ENCODE measurements at places on chromosomes 12 and 14. TPM values are rescaled to one million over a fixed set of nuclear protein-coding genes. Genes with fewer than 3 reads are reported as not detected.

DNA sequence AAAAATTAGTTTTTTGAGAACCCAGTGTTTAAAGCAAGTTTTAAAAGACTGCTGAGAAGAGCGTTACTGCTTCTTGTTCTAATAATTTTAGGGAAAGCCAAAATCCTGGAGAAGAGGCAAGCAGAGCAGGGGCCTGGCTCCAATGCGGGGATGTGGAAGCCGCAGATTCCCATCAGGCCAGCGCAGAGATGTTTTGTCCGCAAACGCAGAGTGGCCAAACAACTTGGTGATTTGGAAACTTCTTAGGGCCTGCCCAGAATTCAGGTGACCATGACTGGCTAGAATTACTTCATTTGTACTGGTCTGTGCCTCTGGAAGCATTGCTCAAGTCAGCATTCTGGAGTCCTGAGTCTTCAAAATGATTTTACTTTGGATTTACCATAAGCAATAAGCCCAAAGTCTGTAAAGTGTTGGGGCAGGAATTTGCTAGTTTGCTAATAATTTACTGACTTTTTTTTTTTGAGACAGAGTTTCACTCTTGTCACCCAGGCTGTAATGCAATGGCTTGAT, 208.4 kb downstream of the PPM1H start:
- no peak overlapping the region for H3K4me3 ChIP-seq
- peak; percentile 43 for DNase-seq
- peaks cover 73% of the 10 kb centered on the region for H3K4me1 ChIP-seq
- no peaks in the 10 kb centered on the region for H3K27me3 ChIP-seq

DNA sequence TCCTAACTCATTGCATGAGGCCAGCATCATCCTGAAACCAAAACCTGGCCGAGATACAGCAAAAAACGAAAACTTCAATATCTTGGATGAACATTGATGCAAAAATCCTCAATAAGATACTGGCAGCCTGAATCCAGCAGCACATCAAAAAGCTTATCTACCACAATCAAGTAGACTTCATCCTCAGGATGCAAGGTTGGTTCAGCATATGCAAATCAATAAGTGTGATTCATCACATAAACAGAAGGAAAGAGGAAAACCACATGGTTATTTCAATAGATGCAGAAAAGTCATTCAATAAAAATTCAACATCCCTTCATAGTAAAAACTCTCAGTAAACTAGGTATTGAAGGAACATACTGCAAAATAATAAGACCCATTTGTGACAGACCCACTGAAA, 56.5 kb upstream of the PPFIA2 start:
- no peak overlapping the region for H3K4me3 ChIP-seq
- no peak overlapping the region for H3K27ac ChIP-seq
- no peaks in the 10 kb centered on the region for H3K27me3 ChIP-seq
- no peaks in the 10 kb centered on the region for H3K36me3 ChIP-seq

DNA sequence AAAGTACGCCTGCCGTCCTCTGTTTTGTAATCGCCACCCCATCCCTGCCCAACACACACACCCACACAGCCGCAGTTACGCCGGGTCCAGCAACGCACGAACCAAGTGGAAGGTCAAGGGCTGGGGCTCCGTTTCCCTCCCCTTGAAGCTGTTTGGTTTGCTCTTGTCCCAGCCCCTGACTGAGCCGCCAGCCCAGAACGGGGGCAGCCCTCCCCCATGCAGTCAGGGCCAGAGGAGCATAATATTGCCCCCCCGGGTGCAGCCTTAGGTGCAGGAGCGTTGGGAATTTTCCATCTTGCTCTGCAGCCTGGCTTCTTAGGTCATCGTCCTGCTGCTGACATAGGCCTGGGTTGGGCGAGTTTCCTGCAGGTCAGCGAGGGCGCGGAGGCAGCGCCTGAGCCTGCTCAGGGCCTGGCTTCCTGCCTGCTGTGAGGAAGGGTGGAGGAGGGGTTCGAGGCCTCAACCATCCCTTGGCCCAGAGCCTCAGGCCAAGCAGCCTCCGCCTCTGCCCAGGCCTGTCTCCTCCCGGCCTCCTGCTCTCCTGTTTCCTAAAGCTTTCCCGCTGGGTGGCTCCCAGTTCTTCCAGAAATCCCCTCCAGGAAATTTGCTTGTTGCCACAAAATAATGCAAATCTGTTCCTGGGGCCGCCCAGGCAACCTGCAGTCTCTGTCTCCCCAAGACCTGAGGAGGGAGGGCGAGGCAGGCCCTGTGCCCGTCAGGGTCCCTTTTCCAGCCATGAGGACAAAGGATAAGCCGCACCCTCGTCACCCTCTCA, 44.5 kb downstream of the PSMA6 start:
- H3K4me3 ChIP-seq = no peak overlapping the region
- H3K4me1 ChIP-seq = peaks cover 48% of the 10 kb centered on the region
- no peaks in the 10 kb centered on the region for H3K36me3 ChIP-seq

GRCh38 chr12:45232146-45232755, 16.4 kb downstream of the ANO6 start:
- no peaks in the 10 kb centered on the region for H3K27me3 ChIP-seq
- no peak for DNase-seq
- H3K36me3 ChIP-seq = no peaks in the 10 kb centered on the region
- no peak overlapping the region for H3K4me3 ChIP-seq
- H3K4me1 ChIP-seq = peaks cover 59% of the 10 kb centered on the region

GRCh38 chr14:100767003-100767787, 40.5 kb downstream of the DLK1 start:
- no peak overlapping the region for H3K4me3 ChIP-seq
- no peaks in the 10 kb centered on the region for H3K27me3 ChIP-seq
- H3K27ac ChIP-seq = no peak overlapping the region
- no peaks in the 10 kb centered on the region for H3K36me3 ChIP-seq
- no peaks in the 10 kb centered on the region for H3K4me1 ChIP-seq

DNA sequence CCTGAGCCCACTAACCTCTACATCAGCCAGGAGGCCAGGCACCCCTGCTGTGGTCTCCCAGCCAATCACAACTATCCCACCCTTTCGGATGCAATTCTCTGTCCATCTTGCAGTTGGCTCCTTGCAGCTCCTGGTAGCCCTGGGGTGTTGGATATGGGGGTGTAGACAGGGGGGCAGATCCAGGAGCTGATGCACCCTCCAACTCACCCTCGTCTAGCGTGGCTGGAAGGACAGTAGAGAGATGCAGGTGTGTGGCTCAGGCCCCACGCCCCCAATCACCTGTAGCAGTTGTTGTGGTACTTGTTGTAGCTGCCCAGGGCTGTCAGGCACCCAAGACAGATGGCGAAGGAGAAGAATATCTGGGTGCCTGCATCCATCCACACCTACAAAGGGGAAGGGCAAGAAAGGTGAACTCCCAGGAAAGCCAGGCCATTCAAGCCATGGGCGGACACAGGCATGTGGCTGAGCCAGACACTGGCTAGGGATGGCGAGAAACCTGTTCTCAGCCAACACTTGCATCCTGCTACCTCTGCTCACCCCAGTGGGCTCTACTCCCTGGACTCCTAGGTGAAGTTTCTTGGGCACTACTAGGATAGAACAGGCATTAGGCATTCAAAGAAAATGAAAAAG, 13.4 kb upstream of the SLC6A12 start:
- no peak overlapping the region for H3K27ac ChIP-seq
- DNase-seq = no peak
- H3K4me1 ChIP-seq = no peaks in the 10 kb centered on the region
- H3K4me3 ChIP-seq = no peak overlapping the region
- no peaks in the 10 kb centered on the region for H3K36me3 ChIP-seq

DNA sequence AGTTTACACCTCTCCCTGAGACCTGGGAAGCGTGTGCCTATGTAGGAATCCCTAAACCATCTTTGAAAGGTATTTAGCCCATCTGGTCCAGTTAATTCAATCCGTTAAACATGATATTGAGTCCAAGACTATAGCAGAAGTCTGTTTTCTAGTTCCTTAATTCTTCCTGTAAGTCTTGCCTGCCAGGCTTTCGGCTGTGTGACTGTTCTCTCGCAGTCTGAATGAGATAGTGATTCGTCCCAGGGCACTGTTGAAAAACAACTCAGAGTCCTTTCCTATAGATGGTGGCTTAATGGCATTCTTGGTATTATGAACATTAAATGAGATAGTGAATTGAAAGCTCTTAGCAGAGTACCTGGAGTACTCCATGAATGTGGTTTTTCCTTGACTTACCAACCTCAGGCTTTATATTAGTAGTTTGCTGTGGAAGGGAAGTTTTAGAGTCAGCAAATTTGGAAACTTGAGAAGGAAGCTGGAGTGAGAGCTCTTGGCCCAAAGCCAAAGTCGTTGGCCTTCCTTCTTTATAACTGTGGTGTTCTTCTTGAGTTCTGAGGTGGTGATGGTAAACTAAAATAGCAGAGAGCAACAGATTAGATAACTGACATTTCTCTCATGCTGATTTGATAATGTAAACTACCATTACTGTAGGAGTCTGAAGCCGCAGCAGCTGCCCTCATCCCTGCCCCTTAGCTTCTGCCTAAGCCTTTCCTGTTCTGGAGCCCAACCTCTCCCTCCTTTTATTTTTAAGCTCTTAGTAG, 76.5 kb downstream of the TGFB3 start:
- DNase-seq = no peak
- H3K36me3 ChIP-seq = no peaks in the 10 kb centered on the region
- no peaks in the 10 kb centered on the region for H3K27me3 ChIP-seq
- no peak overlapping the region for H3K4me3 ChIP-seq

DNA sequence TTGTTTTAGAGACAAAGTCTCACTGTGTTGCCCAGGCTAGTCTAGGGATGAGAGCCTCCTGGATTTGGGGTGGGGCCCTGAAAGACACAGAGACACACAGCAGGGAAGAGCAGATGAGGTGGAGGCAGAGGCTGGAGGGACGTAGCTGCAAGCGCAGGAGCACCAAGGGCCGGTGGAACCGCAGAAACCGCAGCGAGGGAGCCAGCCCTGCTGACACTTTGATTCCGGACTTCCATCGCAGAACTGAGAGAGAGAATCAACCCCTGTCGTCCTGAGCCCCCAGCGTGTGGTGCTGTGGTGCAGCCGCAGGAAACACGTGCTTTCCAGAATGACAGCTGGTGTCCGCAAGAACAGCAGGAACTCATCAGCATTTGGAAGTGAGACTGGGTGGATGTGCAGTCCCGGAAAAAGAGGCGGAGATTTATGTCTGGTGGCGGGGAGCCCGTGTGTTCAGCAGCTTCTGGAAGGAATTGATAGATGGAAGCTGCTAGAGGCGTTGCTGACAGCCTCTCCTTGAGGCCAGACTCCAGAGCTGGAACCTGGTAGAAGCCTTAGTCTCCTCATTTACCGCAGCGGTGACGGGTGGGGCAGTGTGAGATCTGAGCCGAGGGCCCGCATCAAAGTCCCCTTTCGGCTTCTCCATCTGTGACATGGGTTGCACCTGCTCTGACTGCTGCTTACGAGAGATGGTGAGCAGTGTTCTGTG, 21.9 kb upstream of the KLC1 start:
- peak; percentile 50 for DNase-seq
- no peaks in the 10 kb centered on the region for H3K4me1 ChIP-seq
- no peak overlapping the region for H3K27ac ChIP-seq
- H3K36me3 ChIP-seq = no peaks in the 10 kb centered on the region
- no peak overlapping the region for H3K4me3 ChIP-seq

- DNase-seq = no peak
- H3K27ac ChIP-seq = no peak overlapping the region
- no peaks in the 10 kb centered on the region for H3K36me3 ChIP-seq
- no peak overlapping the region for H3K4me3 ChIP-seq
- H3K4me1 ChIP-seq = no peaks in the 10 kb centered on the region
Measured at GRCh38 chr14:104278214-104278534, 139.8 kb downstream of the KIF26A start.

GRCh38 chr12:25692115-25693035, 139.3 kb upstream of the LMNTD1 start:
- H3K4me1 ChIP-seq = peaks cover 15% of the 10 kb centered on the region
- H3K4me3 ChIP-seq = no peak overlapping the region
- no peak for DNase-seq
- no peaks in the 10 kb centered on the region for H3K36me3 ChIP-seq
- no peaks in the 10 kb centered on the region for H3K27me3 ChIP-seq
- peak overlapping the region; percentile 32 for H3K27ac ChIP-seq

- no peak overlapping the region for H3K27ac ChIP-seq
- H3K36me3 ChIP-seq = peaks cover 1% of the 10 kb centered on the region
- no peaks in the 10 kb centered on the region for H3K4me1 ChIP-seq
- H3K27me3 ChIP-seq = no peaks in the 10 kb centered on the region
Measured at GRCh38 chr12:108646600-108647579, 13.2 kb upstream of the SELPLG start.

GRCh38 chr12:121719926-121720414, 7.4 kb downstream of the TMEM120B start:
- no peaks in the 10 kb centered on the region for H3K4me1 ChIP-seq
- no peak overlapping the region for H3K4me3 ChIP-seq
- DNase-seq = no peak

DNA sequence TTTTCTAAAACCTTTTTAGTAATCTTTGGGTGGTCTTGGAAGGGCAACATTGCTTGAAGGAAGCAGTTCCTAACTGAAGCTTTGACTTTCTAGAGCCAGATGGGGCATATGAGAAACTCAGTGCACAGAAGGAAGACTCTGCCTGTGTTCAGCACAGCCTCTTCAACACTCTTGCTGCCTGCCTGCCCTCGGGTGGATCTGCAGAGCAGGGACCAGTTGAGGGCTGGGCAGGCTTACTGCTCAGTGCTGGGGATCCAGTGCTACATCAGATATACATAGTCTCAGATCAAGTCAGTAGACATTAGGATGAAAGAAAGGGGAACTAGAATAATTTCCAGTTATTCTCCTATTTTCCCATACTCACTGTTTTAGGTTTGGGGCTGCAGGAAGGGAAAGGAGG, 29.5 kb upstream of the TMX1 start:
- H3K4me3 ChIP-seq = no peak overlapping the region

DNA sequence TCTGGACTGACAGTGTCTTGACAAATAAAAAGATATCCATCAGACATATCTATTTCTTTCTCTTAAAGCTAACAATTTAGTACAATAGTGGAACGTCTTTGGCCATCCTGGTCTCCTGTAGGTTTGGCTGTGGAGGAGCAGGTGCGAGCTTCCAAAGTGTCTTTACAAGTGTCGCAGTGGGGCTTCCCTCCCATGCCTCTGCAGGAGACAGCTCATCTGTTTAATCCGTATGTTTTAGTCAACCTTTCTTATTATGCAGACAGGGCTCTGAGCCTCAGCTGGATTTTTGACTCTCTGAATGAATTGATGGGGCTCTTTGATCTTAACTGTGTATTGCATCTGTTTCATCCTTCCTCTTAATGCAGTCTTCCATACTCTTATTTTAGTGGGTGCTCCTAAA, 57.5 kb downstream of the RMST start:
- no peaks in the 10 kb centered on the region for H3K27me3 ChIP-seq
- peaks cover 9% of the 10 kb centered on the region for H3K4me1 ChIP-seq
- H3K27ac ChIP-seq = no peak overlapping the region
- DNase-seq = no peak
- H3K36me3 ChIP-seq = no peaks in the 10 kb centered on the region
- H3K4me3 ChIP-seq = no peak overlapping the region

GRCh38 chr14:50997712-50998111, 53.4 kb upstream of the PYGL start:
- no peak for DNase-seq
- H3K4me1 ChIP-seq = no peaks in the 10 kb centered on the region
- no peak overlapping the region for H3K4me3 ChIP-seq
- H3K27me3 ChIP-seq = no peaks in the 10 kb centered on the region

ZFHX2 gene
- 1.4 TPM for total RNA-seq

GRIP1 gene
- total RNA-seq = 0.23 TPM

HCAR2 gene
- 0.18 TPM for total RNA-seq

RASAL1 gene
- total RNA-seq = not detected

Data from Caco-2 (cell line).